Stimulated activated naive CD4-positive, alpha-beta T cell treated with Interleukin-2 at 50 U/mL for 16 hours (primary cell): ENCODE measurements at places on chromosomes 12 and 14.

DNA sequence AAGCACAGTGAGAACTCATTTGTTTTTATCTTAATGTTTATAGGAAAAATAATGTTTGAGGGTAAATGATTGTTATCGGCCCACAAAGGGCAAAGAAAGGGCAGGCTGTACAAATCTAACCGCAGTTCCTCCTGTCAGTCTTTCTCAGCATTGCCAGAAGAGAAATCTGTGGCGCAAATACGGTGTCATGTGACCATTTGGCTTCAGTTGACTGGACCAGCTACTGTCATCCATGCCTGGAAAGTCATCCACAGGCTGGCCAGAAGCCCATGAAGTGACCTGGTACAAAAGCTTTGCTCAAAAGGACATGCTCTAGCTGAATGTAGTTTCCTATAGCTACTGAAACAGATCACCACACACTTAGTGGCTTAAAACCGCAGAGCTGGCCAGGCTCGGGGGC lies 43.6 kb downstream of the HCAR2 start:
- no peak for DNase-seq

DNA sequence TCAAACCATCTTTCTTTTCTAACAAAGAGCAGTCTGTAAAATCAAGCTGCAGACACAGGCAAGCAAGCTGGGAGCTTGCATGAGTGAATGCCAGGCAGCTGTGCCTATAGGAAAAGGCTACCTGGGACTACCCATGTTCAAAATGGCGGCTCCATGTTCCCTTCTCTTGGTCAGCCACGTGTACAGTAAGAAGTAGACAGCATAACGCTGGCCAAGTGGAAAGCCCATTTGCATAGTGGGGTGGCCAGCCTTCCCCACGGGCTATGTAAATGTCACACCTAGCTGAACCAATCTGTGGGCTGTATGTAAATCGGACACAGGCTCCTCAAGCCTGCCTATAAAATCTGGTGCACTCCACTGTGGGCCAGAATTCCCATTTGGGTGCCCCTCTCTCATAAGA lies 117.1 kb downstream of the SYT10 start:
- DNase-seq, result no peak

GRCh38 chr14:74697011-74697410 lies 15.9 kb downstream of the AREL1 start:
- DNase-seq, result no peak

DNA sequence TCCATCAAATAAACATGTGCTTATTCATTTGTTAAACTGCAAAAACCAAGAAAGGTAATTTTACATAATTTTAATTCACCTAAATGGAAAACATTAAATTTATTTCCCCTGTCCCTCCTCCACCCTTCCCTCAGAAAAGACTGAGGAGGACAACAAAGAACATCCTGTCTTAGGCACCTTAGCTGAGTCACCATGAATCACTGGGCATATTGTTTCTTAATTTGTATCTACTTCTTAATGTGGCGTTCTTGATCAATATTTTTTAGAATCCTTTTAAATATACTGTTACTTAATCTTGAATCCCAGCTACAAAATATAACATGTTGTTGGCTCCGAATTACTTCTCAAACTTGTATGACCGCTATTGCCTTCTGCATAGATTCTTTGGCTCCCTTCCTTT lies 23.5 kb downstream of the SIX6 start:
- no peak for DNase-seq

- DNase-seq, result no peak
Measured at GRCh38 chr12:57727758-57728395, 10.7 kb downstream of the AGAP2 start.

GRCh38 chr12:91361864-91362263 lies 179.2 kb upstream of the DCN start:
- DNase-seq, result no peak
